Dorsolateral prefrontal cortex (tissue), 122 donors: ENCODE measurements at places on chromosomes 4 and X. TPM values are rescaled to one million over a fixed set of nuclear protein-coding genes. Genes with fewer than 3 reads are reported as not detected.

- no peak for DNase-seq
These were observed 146.7 kb downstream of the CHIC2 start for GRCh38 chr4:53917729-53918128.

Gene CNGA1
- total RNA-seq, result not detected

DNA sequence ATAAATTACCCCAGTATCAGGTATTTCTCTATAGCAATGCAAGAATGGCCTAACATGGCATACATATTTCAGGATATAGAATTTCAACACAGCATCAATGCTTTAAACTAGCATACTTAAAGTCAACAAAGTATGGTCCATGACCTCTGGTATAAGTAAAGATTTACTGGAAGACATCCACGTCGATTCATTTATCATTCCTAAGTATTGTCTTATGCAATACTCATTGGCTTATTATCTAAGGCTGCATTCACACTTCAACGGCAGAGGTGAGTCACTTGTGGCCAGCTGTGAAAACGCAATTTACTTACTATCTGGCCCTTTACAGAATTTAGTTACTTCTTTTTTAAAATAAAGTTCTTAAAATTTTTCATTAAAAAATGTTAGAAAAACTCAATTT, 42.6 kb downstream of the ADGRA3 start:
- DNase-seq, result no peak

DNA sequence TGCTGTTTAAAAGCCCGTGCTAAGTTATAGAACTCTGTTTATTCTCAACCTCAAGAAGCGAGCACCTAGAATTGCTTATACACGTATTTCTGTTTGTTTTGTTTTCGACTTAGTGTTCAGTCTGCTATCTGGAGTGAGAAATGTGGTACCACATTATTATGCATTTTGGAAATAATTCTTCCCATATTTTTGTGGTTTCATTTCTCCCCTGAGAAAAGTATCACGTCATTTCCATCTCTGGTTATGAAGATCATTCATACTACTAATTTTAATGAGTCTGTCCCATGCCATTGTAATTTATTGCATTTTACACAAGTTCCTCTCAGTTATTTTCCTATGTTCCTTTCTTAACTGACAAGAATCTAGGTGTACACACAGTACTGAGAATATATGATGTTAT, 186.0 kb downstream of the DCHS2 start:
- no peak for DNase-seq

- DNase-seq, result no peak
These were observed 1.6 kb downstream of the TSC22D3 start for GRCh38 chrX:107773906-107774435.

Gene EIF2S3
- 95.4 TPM for total RNA-seq

DNA sequence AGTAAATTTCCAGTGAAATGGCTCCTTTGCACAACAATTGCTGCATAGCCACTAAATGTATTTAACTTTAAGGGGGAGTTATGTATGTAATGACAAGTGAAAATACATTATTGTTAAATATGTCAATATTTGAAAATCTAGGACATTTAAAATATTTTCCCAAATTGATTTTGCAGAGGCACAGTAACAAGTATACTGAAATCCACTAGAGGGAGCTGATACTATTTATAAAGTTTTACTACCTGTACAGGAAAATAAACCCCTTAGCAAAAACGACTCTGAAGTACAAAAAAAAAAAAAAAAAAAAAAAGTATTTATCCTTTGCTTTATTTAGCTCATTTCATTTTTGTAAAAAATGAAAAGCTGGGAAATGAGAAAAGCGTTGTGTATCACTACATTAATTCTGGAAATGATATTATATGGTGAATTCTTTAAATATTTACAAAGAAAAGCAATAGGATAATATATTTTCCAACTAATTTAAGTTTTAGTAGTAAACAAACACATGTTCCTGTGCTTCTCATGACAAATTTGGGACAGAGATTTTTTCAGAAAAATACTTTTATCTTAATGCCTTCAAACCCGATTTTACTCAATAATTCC, 727.7 kb downstream of the DMD start:
- DNase-seq, result no peak
